HT1080 (cell line): ENCODE measurements at places on chromosomes 13 and 19.

DNA sequence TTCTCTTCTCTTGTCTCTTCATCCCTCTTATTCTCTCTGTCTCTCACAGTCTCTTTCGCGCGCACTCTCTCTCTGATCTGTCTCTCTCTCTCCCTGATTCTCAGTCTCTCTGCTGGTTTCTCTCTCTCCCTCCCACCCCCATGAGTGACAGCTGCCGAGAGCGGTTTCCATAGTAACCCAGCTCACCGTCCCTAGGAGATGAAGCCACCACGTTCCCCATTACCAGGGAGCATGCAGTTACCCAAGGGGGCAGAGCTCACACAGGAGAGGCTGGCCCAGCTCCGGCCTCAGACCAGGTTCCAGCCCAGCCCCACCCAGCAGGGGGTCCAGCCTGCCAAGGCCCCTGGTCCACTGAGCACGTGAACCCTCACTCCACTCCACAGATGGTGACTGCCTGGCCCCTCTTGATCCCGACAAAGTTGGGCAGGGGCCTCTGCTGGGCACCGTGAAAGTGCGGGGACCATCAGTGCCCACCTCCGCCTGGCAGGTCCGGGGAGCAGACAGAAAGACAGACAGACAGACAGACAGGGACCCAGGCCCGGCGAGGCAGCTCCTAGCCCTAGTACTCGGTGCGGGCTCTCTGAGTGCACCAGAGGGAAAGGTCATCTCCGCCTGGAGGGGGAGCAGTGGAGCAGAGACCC lies 50.6 kb downstream of the CELF5 start:
- DNase-seq = no peak

DNA sequence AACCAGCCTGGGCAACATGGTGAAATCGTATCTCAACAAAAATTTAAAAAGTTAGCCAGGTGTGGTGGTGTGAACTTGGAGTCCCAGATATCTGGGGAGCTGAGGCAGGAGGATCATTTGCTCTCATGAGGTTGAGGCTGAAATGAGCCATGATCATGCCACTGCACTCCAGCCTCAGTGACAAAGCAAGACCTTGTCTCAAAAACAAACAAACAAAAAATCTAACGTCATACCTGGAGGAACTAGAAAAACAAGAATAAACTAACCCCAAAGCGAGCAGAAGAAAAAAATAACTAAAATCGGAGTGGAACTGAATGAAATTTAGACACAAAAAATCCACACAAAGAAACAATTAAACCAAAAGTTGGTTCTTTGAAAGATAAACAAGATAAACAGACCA lies 1885.1 kb downstream of the OLFM4 start:
- no peak for DNase-seq

- DNase-seq = no peak
Observed at GRCh38 chr13:33913829-33914228, 95.9 kb downstream of the RFC3 start.

GRCh38 chr13:38008636-38009035 lies 139.1 kb upstream of the TRPC4 start:
- DNase-seq = no peak

- DNase-seq = no peak
Observed at GRCh38 chr13:76823969-76824368, 62.2 kb downstream of the KCTD12 start.

DNA sequence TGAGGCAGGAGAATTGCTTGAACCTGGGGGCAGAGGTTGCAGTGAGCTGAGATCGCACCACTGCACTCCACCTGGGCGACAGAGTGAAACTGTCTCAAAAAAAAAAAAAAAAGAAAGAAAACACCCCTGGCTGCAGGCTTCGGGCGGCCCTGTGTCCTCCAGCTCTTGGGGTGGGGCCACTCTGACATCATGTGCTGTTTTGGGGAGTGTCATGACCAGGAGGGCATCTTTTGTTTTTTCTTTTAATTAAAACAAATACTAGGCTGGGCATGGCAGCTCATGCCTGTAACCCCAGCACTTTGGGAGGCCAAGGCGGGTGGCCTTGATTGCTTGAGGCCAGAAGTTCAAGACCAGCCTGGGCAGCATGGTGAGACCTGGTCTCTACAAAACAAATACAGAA lies 52.1 kb downstream of the KDM4B start:
- no peak for DNase-seq

- no peak for DNase-seq
Observed at GRCh38 chr13:21538753-21539152, 65.2 kb downstream of the MICU2 start.

DNA sequence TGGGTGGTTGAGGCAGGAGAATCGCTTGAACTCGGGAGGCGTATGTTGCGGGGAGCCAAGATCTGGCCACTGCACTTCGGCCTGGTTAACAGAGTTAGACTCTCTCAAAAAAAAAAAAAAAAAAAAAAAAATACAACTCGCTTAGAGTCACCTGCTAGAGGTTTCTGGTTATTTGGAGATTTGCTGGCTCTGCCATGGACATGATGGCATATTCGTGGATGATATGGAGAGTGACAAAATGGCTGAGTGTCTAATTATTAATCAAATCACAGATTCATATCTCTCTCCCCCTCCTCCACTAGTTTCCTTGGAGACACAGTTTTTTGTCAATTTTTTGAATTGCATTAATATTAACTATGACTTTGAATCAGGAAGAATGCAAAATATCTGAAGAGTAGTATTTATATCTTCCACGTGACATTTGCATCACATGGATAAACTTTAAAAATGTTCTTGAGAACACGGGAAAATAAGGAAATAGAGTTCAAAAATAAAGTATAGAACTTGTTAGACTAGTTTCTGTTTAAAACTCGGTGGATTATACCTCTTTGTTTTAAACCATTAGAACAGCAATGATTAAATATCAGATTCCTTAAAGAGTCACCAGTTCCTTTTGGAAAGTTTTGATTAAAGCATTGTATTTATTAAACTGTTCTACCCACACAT lies 47.8 kb downstream of the KLF5 start:
- DNase-seq = no peak

GRCh38 chr19:40371802-40372122 lies 18.2 kb downstream of the HIPK4 start:
- no peak for DNase-seq

- no peak for DNase-seq
Observed at GRCh38 chr13:46173656-46174055, 8.3 kb downstream of the LCP1 start.
